ENCODE measurements at places on chromosomes 16 and 17.
A peak's percentile ranks its signal among the peaks of the same experiment; 100 is the strongest.

GRCh38 chr17:72587773-72588511 lies 467.1 kb downstream of the SOX9 start:
- DNase-seq, result no peak

DNA sequence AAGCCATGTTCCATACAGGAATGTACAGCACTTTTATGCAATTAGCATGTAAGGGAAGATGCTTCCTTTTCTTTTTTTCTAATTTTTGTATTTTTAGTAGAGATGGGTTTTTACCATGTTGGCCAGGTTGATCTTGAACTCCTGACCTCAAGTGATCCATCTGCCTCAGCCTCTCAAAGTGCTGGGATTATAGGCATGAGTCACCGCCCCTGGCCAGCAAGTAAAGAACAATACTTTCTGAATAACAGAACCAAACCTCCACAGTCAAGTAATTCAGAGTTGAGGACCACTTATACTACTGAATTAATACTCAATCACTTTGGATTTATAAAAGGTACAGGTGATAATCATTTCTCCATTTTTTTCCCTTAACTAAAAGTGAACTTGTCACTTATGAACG lies 13.0 kb downstream of the C16orf87 start:
- no peak for DNase-seq

DNA sequence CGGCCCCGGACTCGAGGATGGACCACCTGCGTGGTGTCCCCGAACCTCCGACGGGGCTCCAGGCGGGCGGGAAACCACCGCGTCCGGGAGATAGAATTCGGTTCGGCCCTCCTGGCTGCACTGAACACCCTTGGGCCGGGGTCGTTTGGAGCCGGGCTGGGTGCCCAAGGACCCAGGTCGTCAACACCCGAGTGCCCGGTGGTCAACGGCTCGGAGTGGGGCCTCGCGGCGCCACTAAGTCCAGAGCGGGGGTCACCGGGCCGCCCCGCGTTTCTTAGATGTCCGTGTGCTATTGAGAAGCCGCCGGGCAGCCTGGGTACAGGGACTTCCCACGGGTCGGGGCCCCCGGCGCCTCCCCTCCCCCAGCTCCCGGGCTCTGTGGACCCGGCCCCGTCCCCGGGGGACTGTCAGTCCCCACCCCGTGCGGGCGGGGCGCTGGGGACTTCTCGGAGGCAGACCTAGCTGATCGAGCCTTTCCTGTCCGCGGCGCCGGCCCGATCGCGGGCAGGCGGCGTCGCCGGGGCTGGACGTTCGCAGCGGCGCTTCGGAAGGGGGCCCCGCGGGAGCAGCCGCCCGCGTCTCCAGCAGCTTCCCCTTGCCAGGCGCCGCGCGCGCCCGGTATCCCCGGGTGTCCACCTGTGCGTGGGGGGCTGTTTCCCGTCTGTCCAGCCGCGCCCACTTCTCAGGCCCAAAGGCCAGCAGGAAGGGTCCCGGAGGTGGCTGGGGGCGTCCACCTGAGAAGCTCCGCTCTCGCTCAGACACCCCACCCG lies 655 bp upstream of the NPTX1 start:
- no peak for DNase-seq

- DNase-seq, result no peak
These were observed 12.0 kb downstream of the MMP15 start for GRCh38 chr16:58037365-58038057.

GRCh38 chr16:25340973-25341372 lies 83.3 kb upstream of the ZKSCAN2 start:
- DNase-seq, result no peak

DNA sequence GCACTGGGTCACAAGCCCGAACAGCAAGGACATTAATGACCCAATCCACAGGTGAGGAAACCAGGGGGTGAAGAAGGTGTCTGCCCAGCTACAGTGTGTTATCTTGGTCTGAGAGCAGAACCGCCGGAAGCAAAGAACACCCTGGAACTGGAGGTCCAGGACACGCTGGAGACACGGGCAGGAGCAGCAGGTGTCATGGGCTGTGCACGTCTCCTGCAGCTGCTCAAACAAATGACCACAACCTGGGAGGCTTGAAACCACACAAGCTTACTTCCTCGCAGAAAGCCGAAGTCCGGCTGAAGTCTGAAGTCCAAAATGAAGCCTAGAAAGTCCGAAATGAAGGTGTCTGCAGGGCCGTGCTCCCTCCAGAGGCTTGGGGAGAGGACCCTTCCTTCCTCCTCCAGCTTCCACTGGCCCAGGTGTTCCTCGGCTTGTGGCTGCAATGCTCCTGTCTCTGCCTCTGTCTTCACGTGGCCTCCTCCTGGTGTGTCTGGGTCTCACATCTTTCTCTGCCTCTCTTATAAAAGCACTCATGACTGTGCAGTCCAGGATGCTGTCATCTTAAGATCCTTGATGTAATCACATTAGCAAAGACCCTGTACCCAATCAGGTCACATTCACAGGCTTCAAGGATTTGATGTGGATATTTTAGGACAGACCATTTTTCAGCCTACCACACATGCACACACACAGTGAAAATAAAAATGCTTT lies 351.2 kb downstream of the C16orf95 start:
- no peak for DNase-seq

DNA sequence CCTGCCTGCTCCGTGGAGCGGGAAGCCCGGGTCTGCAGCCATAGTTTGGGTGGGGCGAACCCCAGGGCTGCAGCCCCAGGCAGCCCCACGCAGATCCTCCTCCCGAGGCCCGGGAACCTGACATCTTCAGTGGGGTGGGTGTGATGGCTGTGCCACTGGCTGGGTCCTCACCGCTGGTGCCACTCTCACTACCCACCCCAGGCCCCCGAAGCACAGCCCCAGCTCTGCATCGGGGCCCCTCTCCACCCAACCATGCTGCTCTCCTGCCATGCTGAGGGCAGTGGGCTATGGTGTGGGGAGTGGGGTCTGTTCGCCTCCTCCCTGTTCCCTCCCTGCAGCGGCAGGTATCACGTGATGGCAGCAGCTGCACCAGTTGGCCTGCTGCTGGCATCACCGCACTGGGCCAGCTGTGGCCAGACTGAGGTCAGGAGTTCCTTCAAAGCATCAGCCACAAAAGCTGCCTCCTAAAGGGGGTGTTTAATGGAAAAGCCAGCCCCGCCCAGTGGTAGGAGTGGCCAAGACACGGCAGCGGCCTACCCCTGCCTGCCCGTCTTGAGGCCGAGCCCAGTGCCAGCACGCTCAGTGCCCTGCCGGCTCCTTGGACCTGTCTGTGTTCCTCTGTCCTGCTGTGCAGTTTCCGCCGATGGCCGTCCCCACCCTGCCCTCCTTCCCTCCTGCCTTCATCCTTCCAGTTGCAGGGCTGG lies 10.8 kb downstream of the KCTD5 start:
- no peak for DNase-seq

DNA sequence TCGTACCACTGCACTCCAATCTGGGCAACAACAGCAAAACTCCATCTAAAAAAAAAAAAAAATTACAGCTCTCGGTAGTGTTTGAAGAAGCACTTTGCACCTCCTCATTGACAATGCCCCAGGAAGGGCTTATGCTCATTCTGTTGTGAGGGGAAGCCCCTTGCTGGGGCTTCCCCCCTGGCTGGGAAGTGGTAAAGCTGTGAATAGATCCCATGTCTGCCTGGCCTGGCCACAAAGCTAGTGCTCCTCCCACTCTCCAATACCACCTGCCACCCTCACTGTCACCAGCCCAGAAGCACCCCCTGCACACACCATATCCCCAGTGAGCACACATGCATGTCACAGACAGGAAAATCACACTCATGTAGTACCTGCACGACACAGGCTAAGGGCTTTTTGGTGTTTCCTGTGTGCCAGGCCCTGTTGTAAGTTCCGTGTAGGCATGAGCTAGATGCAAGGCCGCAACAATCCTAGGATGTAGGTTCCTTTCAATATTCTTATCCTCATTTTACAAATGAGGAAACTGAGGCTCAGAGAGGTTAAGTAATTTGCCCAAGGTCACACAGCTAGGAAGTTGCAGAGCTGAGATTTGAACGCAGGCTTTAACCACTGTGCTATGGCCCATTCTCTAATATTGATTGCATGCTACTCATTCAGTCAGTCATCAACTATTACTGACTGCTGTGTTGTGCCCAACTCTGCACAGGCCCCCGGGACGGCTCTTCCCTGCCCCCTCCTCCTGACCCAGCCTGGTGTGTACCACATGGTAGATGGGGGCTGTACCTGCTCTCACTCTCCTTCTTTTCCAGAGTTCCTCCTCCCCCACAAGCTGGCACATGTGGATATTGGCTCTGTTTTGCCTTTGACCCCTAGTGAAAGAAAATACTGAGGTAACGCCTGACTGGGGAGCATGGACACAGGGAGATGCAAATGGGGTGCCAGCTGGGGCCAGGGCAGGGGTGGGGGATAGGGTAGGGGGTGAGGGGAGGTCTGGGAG lies 11.9 kb upstream of the COL1A1 start:
- DNase-seq, result peak; percentile 62

DNA sequence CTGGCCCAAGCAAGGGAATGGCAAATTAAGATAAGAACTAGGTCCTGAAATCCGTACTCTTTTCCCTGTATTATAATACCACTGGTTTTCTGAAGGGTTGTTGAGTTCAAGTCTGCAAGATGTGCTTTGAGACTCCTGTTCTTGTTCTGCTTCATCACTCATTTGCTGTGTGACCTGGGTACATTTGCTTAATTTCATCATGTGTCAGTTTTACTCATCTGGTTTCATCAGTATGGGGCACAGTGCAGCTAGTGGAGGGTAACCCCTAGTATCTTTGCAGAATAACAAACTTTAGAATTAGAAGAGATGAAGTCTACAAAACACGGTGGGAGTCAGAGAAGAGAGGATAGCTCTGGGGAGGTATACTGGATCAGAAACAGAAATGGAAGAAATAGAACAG lies 21.9 kb upstream of the EFCAB13 start:
- no peak for DNase-seq

- no peak for DNase-seq
These were observed 5.4 kb upstream of the STAT5B start for GRCh38 chr17:42281571-42282096.

DNA sequence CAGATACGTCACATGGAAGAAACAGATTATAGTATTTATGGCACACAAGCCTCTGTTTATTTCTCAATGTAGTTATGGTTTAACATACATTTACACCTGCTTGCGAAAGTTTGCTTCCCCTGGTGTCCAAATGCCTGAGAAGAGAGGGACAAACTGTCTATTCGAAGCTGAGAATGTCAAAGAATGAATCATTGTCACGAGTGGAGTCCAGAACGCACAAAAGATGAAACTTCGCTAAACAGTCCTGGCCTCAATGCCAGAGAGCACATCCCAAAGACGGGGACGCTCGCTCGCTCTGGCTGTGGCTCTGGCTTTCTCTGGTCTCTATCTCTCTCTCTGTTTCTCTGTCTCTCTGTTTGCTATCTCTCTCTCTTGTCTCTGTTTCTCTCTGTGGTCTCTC lies 298.8 kb downstream of the FOXL1 start:
- DNase-seq, result no peak

GRCh38 chr17:73199751-73200317 lies 7.0 kb downstream of the COG1 start:
- no peak for DNase-seq

DNA sequence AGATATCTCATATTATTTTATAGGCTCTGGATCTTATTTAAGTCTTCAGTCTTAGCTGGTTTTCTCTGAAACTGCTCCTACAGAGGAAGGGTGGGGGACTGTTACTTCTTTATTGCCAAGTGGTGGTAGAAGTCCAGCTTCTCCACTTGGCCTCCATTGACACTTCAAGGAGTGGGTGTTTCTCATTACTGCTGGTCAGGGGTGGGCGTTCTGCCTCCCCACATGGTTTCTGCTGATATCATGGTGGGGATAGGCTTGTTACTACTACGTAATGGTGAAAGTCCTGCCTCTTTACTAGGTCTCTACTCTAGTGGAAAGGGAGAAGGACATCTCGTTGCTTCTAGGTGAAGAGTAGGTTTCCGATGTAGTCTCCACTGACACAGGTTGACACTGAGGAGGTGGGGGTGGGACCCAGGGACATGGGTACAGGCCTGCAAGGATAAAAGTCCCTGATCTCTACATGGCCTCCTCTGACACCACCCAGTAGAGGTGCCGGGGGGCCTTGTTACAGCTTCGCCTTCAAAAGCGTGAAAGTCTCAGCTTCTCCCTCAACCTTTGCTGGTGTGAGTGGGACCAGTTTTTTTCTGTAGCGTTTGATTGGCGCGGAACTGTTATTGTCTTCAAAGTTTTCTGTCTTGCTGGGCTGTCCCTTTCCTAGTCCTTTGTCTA lies 20.3 kb downstream of the PRAC1 start:
- no peak for DNase-seq

- DNase-seq, result no peak
These were observed 47.6 kb upstream of the RBBP6 start for GRCh38 chr16:24491731-24492130.

DNA sequence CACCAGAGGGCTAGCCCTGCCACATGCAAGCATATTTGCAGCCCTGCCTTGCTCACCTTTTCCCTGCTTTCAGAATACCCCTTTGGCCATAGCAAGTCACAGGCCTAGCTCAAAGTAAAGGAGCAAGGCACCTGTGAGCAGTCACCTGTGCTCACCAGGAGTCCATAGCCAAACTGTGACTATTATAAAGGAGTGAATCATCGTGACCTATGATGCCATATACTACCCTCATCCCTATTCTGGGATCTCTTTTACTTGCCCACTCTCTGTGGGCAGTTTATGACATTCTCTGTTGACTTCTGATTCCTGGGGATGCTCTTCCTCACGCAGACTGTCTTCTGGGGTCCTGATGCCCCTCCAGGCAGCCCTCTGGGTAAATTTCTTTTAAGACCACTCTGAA lies 200.5 kb upstream of the NLRP1 start:
- DNase-seq, result no peak

DNA sequence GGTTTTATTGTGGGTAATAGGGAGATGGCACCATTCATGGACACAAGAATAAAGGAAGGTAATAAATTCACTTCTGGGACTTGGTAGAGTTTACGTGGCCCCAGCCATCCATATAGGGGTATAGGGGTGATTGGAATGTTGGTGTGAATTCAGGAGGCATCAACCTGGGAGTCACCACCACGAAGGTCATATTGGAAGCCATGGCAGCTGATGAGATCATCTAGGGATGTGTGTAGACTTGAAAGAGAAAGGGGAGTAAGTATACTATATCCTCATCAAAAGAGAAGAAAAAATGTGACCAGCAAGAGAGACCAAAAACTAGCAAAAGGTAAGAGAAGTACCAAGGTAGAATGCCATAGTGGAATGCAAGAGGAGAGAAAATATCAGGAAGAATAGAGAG lies 26.6 kb upstream of the GINS3 start:
- no peak for DNase-seq

Data from GM19239 (cell line).